ENCODE measurements at places on chromosomes 16 and 17. TPM values are rescaled to one million over a fixed set of nuclear protein-coding genes. Genes with fewer than 3 reads are reported as not detected.

The MAP1LC3B gene
- total RNA-seq: 64.5 TPM

The CDC42EP4 gene
- 2.1 TPM for total RNA-seq

The CHST4 gene
- not detected for total RNA-seq

The OR4D1 gene
- 0.91 TPM for total RNA-seq

The MT4 gene
- not detected for total RNA-seq

The CBX2 gene
- total RNA-seq: 5.5 TPM
